CD4-positive, alpha-beta T cell (primary cell): ENCODE measurements at places on chromosomes 11 and 22. TPM values are rescaled to one million over a fixed set of nuclear protein-coding genes. Genes with fewer than 3 reads are reported as not detected.

PANX3 gene
- not detected for total RNA-seq

CCDC89 gene
- not detected for total RNA-seq

STX3 gene
- total RNA-seq = 4.6 TPM

DNA sequence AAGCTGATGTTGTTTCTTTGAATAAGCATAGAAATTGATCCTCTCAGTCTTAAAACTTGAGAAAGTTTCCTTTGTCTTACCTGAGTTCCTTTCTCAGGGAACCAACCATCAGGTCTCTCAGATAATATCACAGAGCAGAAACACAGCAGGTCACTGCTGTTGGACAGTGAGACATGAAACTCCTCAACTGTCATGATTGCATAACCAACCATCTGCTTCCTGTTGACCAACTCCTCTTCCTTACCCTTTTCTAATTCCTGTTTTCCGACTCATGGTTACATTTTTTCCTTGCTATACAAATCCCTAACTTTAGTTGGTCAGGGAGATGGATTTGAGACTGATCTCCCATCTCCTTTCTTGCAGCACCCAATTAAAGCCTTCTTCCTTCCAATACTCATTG, 845.3 kb downstream of the FAM181B start:
- H3K36me3 ChIP-seq = no peaks in the 10 kb centered on the region
- no peak overlapping the region for H3K4me3 ChIP-seq
- no peak overlapping the region for H3K27ac ChIP-seq

CNGA4 gene
- not detected for total RNA-seq

GRCh38 chr11:5233307-5233706, 976 bp downstream of the HBD start:
- H3K4me1 ChIP-seq = no peaks in the 10 kb centered on the region
- no peak for DNase-seq
- no peak overlapping the region for H3K27ac ChIP-seq

ANKK1 gene
- total RNA-seq = 1.6 TPM

MS4A6E gene
- total RNA-seq = not detected

E2F8 gene
- not detected for total RNA-seq

- H3K4me1 ChIP-seq = no peaks in the 10 kb centered on the region
- H3K27me3 ChIP-seq = no peaks in the 10 kb centered on the region
- DNase-seq = no peak
- no peak overlapping the region for H3K4me3 ChIP-seq
Observed at GRCh38 chr22:29733362-29734201, 13.8 kb downstream of the CABP7 start.

DNA sequence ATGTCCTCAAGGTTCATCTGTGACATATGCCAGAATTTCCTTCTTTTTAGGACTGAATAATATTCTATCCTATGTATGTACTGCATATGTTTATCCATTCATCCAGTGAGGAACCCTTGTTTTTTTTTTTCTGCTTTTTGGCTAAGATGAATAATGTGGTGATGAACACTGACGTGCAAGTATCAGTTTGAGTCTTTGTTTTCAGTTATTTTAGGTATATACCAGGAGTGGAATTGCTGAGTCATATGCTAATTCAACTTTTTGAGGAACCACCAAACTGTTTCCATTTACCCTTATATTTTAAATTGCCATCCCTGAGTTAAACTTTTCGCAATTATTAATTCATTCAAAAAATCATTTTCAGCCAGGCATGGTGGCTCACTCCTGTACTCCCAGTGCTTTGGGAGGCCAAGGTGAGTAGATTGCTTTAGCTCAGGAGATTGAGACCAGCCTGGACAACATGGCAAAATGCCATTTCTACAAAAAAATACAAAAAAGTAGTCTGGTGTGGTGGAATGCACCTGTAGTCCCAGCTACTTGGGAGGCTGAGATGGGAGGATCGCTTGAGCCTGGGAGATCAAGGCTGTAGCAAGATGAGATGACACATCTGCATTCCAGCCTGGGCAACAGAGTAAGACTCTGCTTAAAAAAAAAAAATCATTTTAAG, 64.2 kb downstream of the MICAL2 start:
- H3K4me1 ChIP-seq = peaks cover 21% of the 10 kb centered on the region
- no peak overlapping the region for H3K4me3 ChIP-seq
- no peak overlapping the region for H3K27ac ChIP-seq
- DNase-seq = no peak

GRCh38 chr22:22111267-22111751, 128.7 kb upstream of the TOP3B start:
- peaks cover 9% of the 10 kb centered on the region for H3K4me1 ChIP-seq
- no peaks in the 10 kb centered on the region for H3K27me3 ChIP-seq
- H3K4me3 ChIP-seq = no peak overlapping the region
- DNase-seq = peak; percentile 48
- H3K27ac ChIP-seq = no peak overlapping the region
- no peaks in the 10 kb centered on the region for H3K36me3 ChIP-seq

DNA sequence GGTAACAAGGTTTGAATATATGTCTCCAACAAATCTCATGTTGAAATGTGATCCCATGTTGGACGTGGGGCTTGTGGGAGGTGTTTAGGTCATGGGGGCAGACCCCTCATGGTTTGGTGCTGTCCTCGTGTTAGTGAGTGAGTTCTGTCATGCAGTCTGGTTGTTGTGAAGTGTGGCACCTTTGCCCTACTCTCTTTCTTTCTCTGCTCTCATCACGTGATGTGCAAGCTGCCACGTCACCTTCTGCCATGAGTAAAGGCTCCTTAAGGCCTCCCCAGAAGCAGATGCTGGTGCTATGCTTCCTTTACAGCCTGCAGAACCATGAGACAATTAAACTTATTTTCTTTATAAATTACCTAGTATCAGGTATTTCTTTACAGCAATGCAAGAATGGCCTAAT, 218.3 kb downstream of the NXPE2 start:
- no peaks in the 10 kb centered on the region for H3K27me3 ChIP-seq
- H3K27ac ChIP-seq = no peak overlapping the region
- H3K36me3 ChIP-seq = no peaks in the 10 kb centered on the region
- no peaks in the 10 kb centered on the region for H3K4me1 ChIP-seq
- no peak for DNase-seq

DNA sequence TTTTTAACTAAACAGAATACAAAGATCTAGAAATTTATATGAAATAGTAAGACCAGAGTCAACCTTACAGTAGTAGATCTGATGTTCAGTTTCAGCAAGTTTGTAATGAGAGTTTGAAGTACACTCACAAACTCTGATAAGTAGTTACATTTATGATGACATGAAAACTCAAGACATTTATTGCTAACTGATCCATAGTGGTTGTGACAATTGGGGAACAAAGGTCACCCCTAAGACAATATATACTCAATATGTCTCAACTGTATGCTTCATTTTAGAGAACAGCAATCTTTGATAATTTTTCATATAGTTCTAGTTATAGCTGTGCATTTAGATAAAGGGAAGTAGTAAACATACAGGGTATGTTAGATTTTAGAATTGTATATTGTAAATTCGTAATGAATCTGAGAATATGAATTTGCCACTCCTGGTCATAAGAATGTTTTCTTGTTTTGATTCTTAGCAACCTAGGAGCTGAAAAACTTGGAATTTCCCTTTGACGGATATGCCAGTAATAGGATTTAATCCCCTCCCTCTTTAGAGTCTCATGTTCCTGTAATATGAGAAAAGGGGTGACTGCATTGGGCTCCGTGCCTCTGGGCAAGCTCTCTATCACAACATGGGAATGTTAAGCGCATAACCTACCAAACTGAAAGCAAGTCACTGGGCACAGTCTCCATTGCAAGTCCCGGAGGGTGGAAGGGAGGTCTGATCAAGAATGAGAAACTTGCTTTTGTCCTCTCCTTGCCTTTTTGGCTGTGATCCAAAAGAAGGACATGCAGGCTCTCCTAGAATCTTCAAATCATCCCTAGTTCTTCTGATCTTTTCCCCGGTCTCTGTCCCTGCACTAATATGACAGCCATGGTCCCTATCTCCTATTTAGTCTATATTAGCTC, 11.4 kb downstream of the OR10D3 start:
- H3K36me3 ChIP-seq = no peaks in the 10 kb centered on the region
- H3K27me3 ChIP-seq = no peaks in the 10 kb centered on the region
- H3K4me1 ChIP-seq = no peaks in the 10 kb centered on the region
- H3K4me3 ChIP-seq = no peak overlapping the region
- no peak for DNase-seq
